ENCODE measurements at places on chromosomes 1 and 21.

DNA sequence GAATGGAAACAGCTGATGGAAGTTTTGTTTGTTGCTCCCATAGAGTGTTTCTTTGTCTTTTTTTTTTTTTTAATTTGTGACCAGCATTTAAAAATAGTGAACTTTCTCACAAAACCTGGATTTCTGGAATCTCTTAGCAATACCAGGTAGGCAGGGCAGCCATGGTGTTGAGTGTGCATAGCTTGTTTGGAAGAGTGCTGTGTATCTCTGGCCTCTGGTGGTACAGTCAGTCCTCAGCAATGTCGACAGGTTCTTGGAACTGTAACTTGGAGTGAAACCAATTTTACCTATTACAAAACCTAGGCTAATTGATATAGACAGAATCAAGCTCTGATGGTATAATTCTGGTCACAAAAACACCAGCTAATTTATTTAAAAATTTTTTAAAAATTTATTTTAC is 6.7 kb downstream of the AADACL3 start:
- DNase-seq, result no peak

- DNase-seq, result no peak
Observed at GRCh38 chr1:177228693-177229065, 57.9 kb downstream of the BRINP2 start.

GRCh38 chr1:23616292-23616824 is 57.1 kb upstream of the ID3 start:
- DNase-seq, result no peak

GRCh38 chr1:62852253-62852652 is 68.3 kb downstream of the ATG4C start:
- DNase-seq, result no peak

DNA sequence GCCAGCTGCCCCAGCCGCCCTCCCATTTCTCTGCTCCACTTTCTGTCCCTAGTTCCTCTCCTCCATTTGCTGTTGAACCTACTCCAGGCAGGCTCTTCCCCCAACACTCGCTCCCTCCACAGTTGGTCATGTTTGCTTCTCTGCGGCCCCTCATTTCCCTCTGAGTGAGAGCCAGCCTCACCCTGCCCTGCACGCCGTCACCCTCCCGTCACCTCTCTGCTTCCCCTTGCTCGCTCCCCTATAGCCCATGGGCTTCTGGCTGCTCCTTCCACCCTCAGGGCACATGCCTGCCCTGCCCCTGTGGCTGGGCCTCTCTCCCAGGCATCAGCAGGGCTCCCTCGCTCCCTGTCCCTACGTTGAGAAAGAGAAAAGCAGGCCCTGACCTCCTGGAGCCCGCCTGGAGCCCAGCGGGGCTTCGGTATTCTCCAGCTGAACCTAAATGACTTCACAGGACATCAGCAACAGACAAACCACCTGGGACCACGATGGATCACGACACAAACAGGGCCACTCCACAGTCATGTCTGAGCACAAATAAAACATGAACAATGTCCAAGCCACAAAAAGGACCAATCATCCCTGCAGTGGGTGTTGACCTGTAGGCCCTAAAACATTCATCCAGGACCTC is 13.3 kb upstream of the THEMIS2 start:
- no peak for DNase-seq

- DNase-seq, result no peak
Observed at GRCh38 chr1:29488794-29489311, 252.5 kb downstream of the PTPRU start.

DNA sequence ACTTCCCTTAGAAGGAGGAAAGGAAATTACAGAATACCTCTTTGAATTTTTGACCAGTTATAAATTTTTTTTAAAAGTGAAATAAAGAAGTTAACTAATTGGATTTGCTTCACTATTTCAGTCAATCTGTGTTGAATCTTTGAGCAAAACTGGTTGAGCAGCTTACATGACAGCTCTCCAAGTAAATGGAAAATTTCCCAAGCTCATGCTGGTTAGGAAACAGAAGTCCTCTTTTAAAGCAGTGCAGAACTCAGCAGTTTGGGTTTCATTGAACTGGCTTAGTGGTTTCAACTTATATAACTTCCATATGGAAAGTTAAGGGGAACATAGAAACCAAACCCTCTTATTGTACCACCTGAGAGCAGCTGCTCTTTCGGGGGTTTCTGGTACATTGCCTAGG is 250.5 kb downstream of the PDE4B start:
- no peak for DNase-seq

DNA sequence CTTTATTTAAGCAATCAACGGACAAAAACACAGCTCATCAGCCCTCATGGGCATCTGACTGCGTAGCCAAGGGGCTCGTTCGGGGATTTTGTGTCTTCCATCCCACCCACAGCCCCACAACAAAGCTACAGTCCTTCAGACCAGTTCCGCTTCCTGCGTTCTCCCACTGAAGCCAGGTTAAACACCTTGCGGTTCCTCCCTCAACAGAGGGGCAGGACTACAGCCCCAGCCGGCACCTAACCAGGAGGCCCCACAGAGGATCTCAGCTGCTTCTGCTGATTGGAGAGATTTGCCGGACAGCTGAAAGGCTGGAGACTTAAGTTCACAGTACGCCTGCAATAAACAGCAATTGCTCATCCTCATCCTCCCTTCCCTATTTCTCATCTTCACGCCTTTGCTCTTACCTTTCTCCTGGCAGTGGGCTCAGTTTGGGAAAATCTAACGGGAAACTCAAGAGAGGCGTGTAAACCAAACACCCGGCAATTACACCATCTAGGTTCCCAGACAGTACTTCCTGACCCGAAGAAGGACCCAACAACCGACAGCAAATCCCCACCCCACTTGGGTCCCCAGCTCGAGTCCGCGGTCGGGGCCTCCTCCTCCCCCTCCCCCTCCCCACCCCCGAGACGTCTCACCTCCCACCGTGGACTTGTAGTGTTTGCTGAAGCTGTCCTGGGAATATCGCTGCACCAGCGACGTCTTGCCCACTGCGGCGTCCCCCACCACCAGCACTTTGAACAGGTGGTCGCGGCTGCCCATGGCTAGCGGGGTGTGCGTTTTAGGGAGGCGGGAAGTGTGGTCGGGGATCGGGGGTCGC is 876 bp downstream of the RAB29 start:
- DNase-seq, result no peak

DNA sequence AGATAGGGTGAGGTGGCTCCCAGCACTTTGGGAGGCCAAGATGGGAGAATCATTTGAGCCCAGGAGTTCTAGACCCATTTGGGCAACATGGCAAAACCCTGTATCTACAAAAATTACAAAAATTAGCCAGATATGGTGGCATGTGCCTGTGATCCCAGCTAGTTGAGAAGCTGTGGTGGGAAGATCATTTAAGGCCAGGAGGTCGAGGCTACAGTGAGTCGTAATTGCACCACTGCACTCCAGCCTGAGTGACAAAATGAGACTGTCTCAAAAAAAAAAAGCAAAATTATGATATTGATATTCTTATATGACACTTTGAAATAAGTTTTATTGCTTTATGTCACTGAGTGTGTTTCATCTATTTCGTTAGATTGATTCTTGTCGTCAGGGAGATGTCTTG is 7.4 kb downstream of the ACADM start:
- no peak for DNase-seq

GRCh38 chr1:2350501-2350900 is 40.9 kb downstream of the MORN1 start:
- no peak for DNase-seq

GRCh38 chr1:40092241-40092640 is 4.8 kb downstream of the PPT1 start:
- no peak for DNase-seq

- DNase-seq, result no peak
Observed at GRCh38 chr21:14900058-14900457, 164.7 kb downstream of the NRIP1 start.

DNA sequence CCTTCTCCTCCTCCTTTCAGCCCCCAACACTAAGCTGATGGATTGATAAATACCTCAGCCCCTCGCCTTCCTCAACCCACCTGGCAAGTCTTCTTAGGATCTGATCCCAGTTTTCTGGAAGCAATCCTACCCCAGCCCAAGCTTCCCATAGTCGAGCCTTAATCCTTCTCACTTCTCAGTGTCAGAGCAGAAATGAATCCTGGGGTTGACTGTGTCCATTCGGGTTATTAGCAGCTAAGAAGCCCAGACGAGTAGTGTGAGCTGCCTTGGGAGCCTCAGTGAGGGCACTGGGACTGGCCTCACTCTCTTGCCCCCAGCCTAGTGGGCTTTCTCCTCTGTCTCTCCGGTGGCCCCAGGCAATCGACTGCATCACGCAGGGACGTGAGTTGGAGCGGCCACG is 12.4 kb upstream of the PEAR1 start:
- no peak for DNase-seq

DNA sequence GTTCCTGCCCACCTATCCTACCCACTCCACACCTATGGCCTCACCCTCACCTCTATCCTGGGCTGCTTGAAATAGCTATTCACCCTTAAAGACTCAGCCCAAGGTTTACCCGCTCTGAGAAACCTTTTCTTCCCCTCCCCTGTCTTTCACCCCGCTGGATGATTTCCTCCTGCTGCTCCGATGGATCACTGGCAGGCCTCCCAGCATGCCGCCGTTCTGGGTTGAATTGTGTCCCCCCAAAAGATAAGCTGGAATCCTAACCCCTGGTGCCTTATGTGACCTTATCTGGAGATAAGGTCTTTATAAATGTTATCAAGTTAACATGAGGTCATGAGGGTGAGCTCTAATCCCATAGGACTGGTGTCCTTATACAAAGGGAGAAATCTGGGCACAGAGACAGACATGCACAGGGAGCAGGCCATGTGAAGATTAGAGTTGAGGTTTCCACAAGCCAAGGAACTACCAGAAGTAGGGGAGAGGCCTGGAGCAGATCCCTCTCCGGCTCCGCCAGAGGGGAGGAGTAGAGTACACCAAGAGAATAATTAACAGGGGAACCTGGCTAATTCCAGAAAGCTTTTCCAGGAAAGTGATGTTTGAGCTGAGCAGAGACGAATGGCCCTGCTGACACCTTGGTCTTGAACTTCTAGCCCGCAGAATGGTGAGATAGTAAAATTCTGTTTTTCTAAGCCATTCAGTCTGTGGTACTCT is 110.0 kb upstream of the SERBP1 start:
- no peak for DNase-seq

GRCh38 chr21:44883250-44883649 is 9.8 kb upstream of the PTTG1IP start:
- DNase-seq, result no peak

GRCh38 chr21:46448108-46448507 is 10.6 kb upstream of the DIP2A start:
- no peak for DNase-seq

GRCh38 chr1:27574871-27575831 is 28.8 kb downstream of the AHDC1 start:
- no peak for DNase-seq

- DNase-seq, result no peak
Observed at GRCh38 chr1:236128646-236129178, 13.6 kb upstream of the GPR137B start.

DNA sequence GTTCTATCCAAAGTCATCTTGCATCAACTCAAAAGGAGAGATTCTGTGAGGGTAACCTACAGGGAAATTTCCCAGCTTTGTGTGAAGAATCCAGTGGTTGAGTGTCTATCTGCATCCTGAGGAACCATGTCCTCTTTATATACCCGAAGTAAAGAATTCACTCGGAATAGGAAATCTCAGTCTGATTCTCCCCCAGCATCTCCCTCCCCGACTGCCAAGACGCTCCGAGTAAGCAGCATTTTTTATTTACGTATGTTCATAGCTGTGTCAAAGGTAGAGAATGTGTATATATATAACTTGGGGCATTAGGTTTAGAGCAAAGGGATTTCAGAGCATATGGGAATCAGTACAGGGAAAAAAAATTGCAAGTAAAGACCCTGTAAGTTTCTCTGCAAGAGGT is 170.2 kb downstream of the SYT2 start:
- no peak for DNase-seq

DNA sequence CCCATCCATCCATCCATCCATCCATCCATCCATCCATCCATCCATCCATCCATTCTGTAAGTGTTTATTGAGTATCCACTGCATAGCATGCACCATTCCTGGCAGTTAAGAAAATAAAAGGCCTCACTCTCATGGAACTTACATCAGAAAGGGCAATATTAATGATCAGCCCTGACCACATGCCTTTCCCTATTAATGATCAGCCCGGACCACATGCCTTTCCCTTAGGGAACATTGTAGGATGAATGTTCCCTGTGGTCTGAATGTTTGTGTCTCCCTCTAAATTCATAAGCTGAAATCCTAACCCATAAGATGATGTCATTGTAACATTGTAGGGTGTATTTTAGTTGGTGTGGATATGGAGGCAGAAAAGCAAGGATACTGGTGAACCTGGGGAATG is 365.8 kb downstream of the KIF26B start:
- no peak for DNase-seq

- DNase-seq, result no peak
Observed at GRCh38 chr1:27634177-27634984, 604 bp downstream of the FGR start.

GRCh38 chr1:207084232-207084631 is 4.4 kb upstream of the C4BPB start:
- no peak for DNase-seq

- DNase-seq, result no peak
Observed at GRCh38 chr1:147039916-147040315, 101.8 kb downstream of the NBPF12 start.

GRCh38 chr1:182246783-182247182 is 144.8 kb downstream of the GLUL start:
- DNase-seq, result no peak

DNA sequence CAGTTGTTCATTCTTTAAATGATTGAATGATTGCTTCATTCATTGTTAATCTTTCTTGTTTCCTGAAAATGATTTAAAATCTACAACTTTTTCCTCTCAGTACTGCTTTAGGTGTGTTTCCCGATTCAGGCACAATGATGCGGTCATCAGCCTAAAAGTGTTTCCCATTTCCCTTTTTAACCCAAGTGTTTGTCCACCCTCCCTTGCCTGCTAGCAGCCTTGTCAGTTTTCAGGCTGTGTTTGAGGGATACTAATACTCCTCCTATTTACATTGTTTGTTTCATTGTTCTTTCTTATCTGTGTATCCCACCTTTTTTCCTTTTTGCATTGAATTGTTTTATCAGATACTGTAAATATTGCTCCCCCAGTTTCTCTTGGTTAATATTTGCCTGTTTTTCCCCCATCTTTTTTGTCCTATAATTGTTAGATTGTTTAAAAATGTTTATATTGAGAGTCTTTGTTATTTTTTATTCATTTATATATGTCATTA is 131.1 kb downstream of the KIAA0319L start:
- DNase-seq, result no peak

GRCh38 chr1:107691540-107691939 is 273.4 kb downstream of the VAV3 start:
- no peak for DNase-seq

DNA sequence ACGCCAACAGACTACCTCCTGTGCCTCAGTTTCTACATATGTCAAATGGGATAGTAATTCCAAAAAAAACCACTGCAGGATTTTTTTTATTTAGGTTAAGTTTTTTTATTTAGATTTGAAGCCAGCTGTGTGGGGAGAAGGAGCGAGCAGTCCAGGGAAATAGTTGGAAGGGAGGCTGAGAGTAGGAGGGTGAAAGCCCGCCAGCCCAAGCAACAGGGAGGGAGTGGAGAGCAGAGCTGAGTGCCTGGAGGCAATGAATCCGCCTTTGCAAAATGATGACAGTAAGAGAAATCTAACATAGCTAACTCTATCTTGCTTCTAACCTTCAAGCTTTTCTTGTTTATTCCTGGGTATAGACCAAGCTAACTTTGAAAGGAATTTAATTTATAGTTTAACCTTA is 15.6 kb upstream of the C1orf198 start:
- DNase-seq, result no peak
